ENCODE measurements at places on chromosomes 12 and 14. TPM values are rescaled to one million over a fixed set of nuclear protein-coding genes. Genes with fewer than 3 reads are reported as not detected.

Gene NELL2
- polyA plus RNA-seq, result 99.9 TPM

Gene SLCO1B1
- not detected for polyA plus RNA-seq

Gene BDKRB2
- polyA plus RNA-seq, result 9.1 TPM

GRCh38 chr14:55600784-55601561, 21.0 kb downstream of the KTN1 start:
- DNase-seq, result no peak

- DNase-seq, result no peak
Measured at GRCh38 chr12:88328090-88328489, 186.0 kb downstream of the TMTC3 start.

DNA sequence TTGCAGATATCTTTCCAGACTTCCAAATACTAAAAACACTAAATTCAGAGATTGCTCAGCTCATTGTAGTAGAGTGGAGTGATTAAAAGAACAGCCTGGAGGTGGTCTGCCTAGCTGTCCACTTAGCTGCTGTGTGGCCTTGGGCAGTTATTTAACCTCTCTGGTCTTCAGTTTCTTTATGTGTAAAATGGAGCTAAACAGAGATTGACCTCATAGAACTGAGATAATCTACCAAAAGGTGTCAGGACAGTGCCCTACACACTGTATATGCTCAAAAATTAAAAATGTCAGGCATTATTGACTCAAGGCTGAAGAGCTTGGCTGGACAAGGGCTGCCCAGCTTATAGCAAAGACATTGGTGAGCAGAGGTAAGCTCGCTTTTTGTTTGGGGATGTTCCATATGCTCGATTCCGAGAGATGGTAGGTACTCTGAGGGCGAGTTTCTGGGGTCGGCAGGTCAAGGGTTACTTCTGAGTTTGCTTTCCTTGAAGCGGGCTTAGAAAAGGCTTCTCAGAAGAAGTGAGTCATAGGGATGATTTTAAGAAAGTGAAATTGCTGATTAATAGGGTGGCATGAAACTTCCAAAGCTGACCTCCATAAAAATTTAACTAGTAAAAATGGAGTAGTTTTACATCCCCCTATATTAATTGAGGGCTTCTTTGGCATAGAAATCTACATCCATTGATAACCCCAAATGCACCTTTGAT, 107.5 kb downstream of the GPATCH2L start:
- DNase-seq, result no peak

DNA sequence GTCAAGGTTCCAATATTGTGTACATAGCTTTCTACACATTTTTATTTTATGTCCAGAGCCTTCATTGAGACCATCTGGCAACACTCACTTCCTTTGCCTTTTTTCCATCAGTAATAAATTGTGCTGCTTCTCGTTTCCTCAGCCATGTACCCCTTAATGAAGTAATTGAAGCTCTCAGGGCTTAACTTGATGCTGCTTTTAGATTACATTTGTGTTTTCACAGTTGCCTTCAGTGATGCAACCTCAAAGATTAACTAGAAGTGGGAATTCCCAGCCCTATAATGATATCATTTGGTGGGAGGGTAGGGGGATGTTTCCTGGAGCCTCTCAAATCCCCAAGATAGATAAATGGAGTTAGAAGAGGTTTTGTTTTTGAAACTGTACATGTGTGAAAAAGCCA, 80.2 kb upstream of the KRR1 start:
- no peak for DNase-seq

GRCh38 chr14:105275267-105275946, 25.4 kb downstream of the BRF1 start:
- no peak for DNase-seq

DNA sequence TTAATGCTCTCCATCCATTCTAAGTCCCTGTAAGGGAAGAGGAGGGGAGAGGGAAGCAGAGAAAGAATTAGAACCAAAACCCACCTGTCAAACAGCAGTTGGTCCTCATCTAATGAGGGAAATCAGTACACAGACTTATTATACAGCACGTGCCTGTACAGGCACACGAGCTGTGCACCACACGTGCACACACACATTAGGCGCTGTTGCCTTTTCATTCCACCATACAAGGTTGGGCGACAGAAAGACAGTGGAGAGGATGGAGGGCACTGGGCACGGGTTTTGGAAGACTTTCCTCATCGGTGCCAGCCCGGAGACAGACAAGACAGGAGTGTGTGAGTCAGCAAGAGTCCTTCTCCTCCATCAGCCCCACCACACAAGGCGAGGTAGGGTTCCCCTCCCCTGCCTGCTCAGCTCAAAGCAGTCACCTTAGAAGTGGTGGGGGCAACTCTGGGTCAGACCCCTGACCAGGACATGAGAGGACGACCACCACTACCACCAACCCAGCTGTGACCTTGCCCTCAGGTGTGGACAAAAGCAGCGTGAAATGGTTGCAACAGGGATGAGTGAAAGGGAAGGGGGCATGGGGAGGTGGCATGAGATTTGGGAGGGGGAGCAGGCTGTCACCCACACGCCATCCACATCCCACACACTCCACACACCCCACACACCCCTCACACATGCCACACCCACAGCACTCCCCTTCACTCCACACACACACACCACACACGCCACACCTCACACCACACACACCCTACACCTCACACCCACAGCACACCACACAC, 80.7 kb downstream of the ACTN1 start:
- DNase-seq, result no peak

- DNase-seq, result no peak
Measured at GRCh38 chr14:20846560-20846959, 43.9 kb upstream of the RNASE1 start.

- no peak for DNase-seq
Measured at GRCh38 chr14:78091361-78091760, 78.8 kb upstream of the NRXN3 start.

DNA sequence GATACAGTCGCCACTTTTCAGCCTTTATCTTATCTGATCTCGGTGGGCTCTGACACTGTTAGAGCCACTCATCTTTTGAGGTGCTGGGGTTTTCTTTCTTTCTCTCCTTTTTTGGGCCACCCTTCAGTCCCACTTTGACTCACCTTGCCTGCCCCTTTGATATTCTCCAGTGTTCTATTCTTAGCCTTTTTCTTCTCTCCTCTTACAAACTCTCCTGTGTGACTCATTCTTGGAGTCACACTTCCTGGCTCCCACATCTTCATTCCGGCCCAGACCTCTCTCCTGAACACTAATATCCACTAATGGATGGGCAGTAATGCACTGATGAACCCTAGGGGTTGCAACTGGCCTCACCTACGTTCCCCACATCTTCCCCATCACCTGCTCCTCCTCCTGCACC, 2.2 kb upstream of the DCD start:
- no peak for DNase-seq

GRCh38 chr12:55470088-55470829, at the start of gene OR6C70:
Gene OR6C70 (minus strand): TSS chr12:55470138. CDS start chr12:55470138, 0 bp downstream.
- no peak for DNase-seq

- no peak for DNase-seq
Measured at GRCh38 chr12:54004841-54005530, 3.8 kb upstream of the HOXC8 start.

All from large intestine (tissue), 12 donors.